ENCODE measurements at places on chromosomes 2 and 18. TPM values are rescaled to one million over a fixed set of nuclear protein-coding genes. Genes with fewer than 3 reads are reported as not detected.

The NDC80 gene
- 9.0 TPM for total RNA-seq

The AQP12B gene
- not detected for total RNA-seq

The CHAC2 gene
- total RNA-seq = 14.1 TPM

The DCDC2C gene
- under 0.01 TPM for total RNA-seq

The ITGA6 gene
- total RNA-seq = 338 TPM

The ONECUT2 gene
- total RNA-seq = under 0.01 TPM

The C18orf32 gene
- total RNA-seq = 14.1 TPM

The TNS1 gene
- total RNA-seq = 45.8 TPM

The CYTIP gene
- not detected for total RNA-seq

The SP110 gene
- total RNA-seq = 7.4 TPM

The TUBB8B gene
- 0.14 TPM for total RNA-seq

The EIF5B gene
- total RNA-seq = 45.6 TPM

The PLB1 gene
- 0.05 TPM for total RNA-seq

The MYL1 gene
- not detected for total RNA-seq

The ALPP gene
- total RNA-seq = not detected

The LOXHD1 gene
- 0.05 TPM for total RNA-seq

The NAT8 gene
- not detected for total RNA-seq

The PIEZO2 gene
- 342 TPM for total RNA-seq

The MAP4K4 gene
- 255 TPM for total RNA-seq

The ZBTB7C gene
- total RNA-seq = under 0.01 TPM

The CKAP2L gene
- 2.4 TPM for total RNA-seq

The BMPR2 gene
- 85.8 TPM for total RNA-seq

The MEIS1 gene
- 1.3 TPM for total RNA-seq

The LRRC30 gene
- not detected for total RNA-seq

The PRSS56 gene
- total RNA-seq = not detected

The INHA gene
- not detected for total RNA-seq

The MEP1B gene
- not detected for total RNA-seq

The GALNT14 gene
- total RNA-seq = 1.7 TPM

The RNF181 gene
- 151 TPM for total RNA-seq

The APCDD1 gene
- total RNA-seq = 0.34 TPM

The FZD7 gene
- 0.19 TPM for total RNA-seq

The CD207 gene
- not detected for total RNA-seq

The PDIA6 gene
- 738 TPM for total RNA-seq

The C2orf15 gene
- not detected for total RNA-seq

The ITPRIPL1 gene
- 7.0 TPM for total RNA-seq

The SPATA3 gene
- not detected for total RNA-seq

The NGEF gene
- total RNA-seq = 0.17 TPM

The PPP1R7 gene
- 47.6 TPM for total RNA-seq

The METTL4 gene
- total RNA-seq = 14.3 TPM

The SLC16A14 gene
- total RNA-seq = 0.09 TPM

The ADCYAP1 gene
- total RNA-seq = not detected

The HOXD13 gene
- under 0.01 TPM for total RNA-seq

The NEU2 gene
- not detected for total RNA-seq

The CCDC85A gene
- 21.4 TPM for total RNA-seq

The IL36G gene
- not detected for total RNA-seq

The C2orf74 gene
- total RNA-seq = 18.6 TPM

The SGO2 gene
- total RNA-seq = 15.9 TPM

The FOXD4L1 gene
- 0.17 TPM for total RNA-seq

The CDH20 gene
- total RNA-seq = not detected

The SMARCAL1 gene
- total RNA-seq = 21.5 TPM

The ROCK1 gene
- 41.9 TPM for total RNA-seq
